Activated T-helper 1 cell treated with anti-CD3 and anti-CD28 coated beads, Interleukin-2, amount 50 U/mL, for 16 hours (primary cell): ENCODE measurements at places on chromosomes 11 and 22.
A peak's percentile ranks its signal among the peaks of the same experiment; 100 is the strongest.

- no peak for DNase-seq
Measured at GRCh38 chr22:42983470-42983869, 31.5 kb downstream of the PACSIN2 start.

GRCh38 chr22:18035751-18036150 is 11.4 kb upstream of the MICAL3 start:
- DNase-seq = no peak

- no peak for DNase-seq
Measured at GRCh38 chr11:69259096-69259495, 34.9 kb upstream of the MYEOV start.

GRCh38 chr22:29195118-29195963 is 10.4 kb upstream of the EMID1 start:
- no peak for DNase-seq

GRCh38 chr22:19887256-19887985 is 32.7 kb upstream of the GNB1L start:
- DNase-seq = no peak

DNA sequence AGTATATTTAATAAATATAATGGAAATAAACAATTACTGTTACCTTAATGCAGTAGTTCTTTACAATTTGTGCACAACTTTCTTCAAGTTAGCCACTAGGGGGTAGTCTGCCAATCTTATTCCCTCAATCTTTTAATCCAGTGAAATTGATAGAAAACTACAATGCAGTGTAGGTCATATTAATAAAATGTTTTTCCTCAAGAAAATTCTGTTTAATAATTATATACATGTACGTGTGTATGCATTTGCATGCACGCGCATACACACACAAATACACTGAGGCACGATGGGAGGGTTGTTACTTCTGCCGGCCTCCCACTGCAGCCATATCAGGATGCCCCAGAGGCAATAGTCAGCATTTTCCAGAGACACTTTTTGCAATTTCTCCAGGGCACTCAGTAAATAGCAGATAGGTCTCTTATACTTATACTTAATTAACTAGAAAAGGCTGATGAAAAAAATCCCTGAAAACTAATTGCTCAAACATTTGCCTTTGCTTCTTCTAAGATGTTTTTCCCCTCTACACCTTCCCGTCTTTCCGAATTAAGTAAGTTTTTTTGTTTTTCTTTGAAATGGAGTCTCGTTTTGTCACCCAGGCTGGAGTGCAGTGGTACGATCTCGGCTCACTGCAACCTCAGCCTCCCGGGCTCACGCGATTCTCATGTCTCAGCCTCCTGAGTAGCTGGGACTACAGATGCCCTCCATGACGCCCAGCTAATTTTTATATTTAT is 3.1 kb downstream of the GAB2 start:
- no peak for DNase-seq

DNA sequence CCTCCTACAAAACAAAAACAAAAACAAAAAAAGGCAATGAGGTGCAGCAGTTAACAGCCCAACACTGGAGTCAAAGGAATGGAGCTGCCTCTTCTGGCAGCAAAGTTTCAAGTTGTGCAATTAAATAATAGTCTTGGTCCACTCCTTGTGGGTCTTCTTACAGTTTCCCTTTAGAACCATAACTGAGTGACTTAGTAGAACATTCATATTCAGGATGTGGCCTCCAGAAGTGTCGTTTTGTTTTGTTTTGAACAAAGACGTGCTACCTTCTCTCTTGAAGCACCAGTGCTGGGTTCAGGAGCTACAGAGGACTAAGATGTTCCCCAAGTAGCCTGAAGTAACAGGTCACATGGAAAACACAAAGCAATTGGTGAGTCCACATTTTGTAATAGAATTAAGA is 2.0 kb upstream of the JAML start:
- DNase-seq = no peak

GRCh38 chr11:95556342-95557163 is 233.0 kb downstream of the FAM76B start:
- no peak for DNase-seq

DNA sequence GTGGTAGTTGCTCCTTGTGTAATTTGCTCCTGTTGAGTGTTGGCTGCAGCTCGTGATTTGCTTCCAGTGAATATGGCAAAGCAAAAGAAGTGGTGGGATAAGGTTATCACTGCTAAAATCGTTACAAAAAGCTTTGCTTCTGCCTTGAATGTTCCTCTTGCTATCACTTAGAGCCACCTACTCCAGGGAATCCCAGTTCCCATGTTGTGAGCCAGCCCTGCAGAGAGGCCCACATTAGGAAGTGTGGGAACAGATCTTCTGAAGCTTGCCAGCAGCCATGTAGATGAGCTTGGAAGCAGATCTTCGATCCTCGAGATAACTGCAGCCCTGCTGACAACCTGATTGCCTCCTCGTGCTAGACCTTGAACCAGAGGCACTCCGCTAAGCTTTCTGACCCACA is 71.0 kb downstream of the SPECC1L start:
- DNase-seq = no peak

DNA sequence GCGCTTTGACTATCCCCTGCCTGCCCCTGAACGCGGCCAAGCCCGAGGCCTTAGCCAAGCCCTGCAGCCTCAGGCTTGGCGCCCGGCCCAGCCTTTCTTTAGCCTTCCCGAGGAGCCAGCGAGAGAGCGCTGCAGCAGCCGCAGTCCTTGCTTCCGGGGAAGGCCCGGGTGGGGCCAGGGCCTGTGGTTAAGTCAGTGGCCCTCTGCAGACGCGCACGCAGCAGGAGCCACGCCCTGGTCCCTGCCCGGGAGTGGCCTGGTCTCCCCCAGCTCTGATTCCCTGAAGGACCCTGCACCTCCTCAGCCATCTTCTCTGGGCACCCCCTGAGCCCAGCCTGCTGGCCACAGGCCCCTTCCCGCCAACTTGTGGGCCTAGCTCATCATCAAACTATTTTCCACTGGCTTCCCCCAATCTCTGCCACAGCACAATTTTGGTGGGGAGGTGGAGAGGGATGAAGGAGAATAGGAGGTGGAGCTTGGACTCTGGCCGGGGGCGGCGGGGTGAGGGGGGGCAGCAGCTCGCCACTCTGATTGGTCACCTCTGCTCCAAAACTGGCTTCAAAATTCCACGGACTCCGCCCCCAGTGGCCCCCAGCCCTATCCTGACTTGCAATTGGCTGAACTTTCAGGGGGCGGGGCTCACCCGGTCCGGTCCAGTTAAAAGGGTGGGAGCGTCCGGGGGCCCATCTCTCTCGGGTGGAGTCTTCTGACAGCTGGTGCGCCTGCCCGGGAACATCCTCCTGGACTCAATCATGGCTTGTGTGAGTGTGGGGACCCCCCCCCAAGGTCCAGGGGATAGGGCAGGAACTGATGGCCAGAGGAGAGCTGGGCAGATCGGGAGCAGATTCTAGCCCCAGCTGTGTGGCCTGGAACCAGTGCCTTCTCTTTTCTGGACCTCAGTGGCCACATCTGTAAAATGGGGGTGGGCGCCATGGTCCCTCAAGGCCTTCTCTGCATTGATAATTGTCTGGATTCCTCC is at the start of gene LGALS1:
TSS of gene LGALS1 (plus strand) at position 686 of the 979 bp plus-strand sequence. CDS start at position 753, 67 bp downstream.
- peak; percentile 45 for DNase-seq

GRCh38 chr11:7900686-7901085 is 30.4 kb downstream of the OR10A6 start:
- DNase-seq = no peak

DNA sequence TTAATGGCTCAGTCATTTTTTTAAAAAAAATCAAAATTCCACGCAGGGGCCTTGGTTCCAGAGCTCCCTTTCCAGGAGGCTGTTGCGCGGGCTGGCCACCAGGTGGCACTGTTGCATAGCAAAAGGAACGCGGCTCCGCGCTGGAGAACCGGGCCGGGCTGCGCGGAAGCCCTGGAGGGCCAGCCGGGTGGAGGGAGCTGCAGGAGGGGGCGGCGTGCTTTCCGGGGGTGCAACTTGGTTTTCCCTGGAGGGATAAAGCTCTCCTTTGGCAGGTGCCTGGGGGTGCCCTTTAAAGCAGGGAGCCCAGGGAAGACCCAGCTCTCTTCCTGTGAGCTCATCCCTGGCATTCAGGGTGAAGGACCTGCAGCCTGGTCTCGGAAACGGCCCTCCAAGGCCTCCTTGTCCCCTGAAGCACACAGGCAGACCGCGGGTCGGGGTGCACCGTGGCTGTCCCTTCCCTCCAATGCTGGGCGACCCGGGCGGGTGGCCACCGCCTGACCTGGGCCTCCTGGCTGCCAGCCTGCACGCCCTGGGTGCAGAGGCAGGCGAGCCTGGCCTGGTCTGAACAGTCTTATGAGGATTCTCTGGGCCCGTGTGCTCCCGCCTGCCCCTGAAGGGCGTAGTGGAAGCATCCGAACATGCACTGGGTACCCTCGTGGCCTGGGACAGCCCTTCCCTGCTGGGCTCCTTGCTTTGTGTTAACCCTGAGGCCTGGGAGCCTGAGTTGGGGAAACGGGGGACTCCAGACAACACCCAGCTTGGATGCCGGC is 23.4 kb downstream of the KRTAP5-5 start:
- peak; percentile 74 for DNase-seq

DNA sequence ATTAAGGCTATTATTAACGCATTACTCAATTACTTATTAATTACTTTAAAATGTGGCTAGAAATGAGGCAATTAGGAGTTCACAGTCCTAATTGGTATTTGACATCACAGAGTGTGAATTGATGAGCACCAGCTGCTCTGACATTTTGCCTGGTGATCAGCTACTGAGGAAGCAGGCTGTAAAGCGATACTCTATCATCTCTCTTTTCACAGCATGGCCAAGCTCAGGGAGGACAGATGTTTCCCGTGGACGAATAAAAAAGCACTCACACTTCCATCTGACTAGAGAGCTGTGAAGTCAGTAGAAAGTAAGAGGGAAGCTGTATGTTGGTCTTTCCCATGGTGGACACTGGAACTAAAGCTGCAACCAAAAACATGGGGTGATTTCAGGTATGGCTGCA is 29.1 kb upstream of the SYT9 start:
- DNase-seq = no peak

- DNase-seq = no peak
Measured at GRCh38 chr11:90493379-90493778, 270.5 kb upstream of the CHORDC1 start.

- DNase-seq = no peak
Measured at GRCh38 chr22:29801796-29802195, 34.6 kb downstream of the UQCR10 start.

- DNase-seq = no peak
Measured at GRCh38 chr11:113602483-113602882, 103.6 kb downstream of the TMPRSS5 start.

- DNase-seq = no peak
Measured at GRCh38 chr11:126485021-126485792, 129.7 kb downstream of the ST3GAL4 start.

- no peak for DNase-seq
Measured at GRCh38 chr11:19352771-19353160, 112.0 kb upstream of the E2F8 start.

- no peak for DNase-seq
Measured at GRCh38 chr11:115475564-115475963, 28.7 kb downstream of the CADM1 start.

- no peak for DNase-seq
Measured at GRCh38 chr22:39181778-39182177, 29.3 kb upstream of the CBX7 start.

- no peak for DNase-seq
Measured at GRCh38 chr22:17235861-17236260, 16.6 kb upstream of the ADA2 start.

- no peak for DNase-seq
Measured at GRCh38 chr11:43901551-43901950, 20.9 kb downstream of the ALKBH3 start.

- no peak for DNase-seq
Measured at GRCh38 chr11:46524201-46524770, 69.5 kb downstream of the AMBRA1 start.

- DNase-seq = no peak
Measured at GRCh38 chr22:17234144-17234623, 14.9 kb upstream of the ADA2 start.

GRCh38 chr11:128607819-128608218 is 20.5 kb upstream of the ETS1 start:
- DNase-seq = no peak

DNA sequence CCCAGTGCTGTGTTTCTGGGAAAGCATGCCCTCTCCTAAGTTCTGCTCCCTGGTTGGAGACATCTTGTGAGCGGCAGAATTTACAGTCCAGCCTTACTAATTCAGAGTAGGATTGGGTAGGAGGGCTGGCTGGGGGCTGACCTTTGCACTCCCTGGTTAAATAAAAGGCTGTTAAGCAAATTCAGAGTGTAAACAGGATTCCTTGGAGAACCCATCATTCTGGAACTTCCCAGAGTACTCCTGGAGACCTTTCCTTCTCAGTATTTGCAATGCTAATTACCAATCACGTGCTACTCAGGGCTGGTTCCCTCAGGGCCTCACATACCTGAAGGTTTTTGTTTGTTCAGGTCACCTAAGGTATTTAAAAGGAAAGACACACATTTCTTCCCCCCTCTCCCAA is 340.2 kb downstream of the TBC1D22A start:
- no peak for DNase-seq

- DNase-seq = no peak
Measured at GRCh38 chr11:72030472-72031045, 31.9 kb downstream of the IL18BP start.

- DNase-seq = no peak
Measured at GRCh38 chr11:78938971-78939370, 364.3 kb upstream of the NARS2 start.

DNA sequence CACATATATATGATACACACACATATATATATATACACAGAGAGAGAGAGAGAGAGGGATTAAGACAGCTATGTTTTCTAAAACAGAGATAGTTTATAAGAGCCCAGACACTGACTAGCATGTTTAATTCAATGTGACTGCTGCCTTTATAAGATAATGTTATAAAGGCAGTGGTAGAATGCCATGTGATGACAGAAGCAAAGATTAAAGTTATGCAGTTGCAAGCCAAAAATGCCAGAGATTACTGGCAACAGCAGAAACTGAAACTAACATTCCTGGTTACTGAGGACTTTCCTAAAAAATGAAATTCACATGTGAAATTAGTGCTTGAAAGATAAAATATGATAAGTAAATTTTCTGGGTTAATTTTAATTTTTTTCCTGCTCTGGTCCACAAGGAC is 1888.9 kb downstream of the LRRC4C start:
- DNase-seq = no peak

- no peak for DNase-seq
Measured at GRCh38 chr22:37641561-37641949, 2.1 kb downstream of the SH3BP1 start.

DNA sequence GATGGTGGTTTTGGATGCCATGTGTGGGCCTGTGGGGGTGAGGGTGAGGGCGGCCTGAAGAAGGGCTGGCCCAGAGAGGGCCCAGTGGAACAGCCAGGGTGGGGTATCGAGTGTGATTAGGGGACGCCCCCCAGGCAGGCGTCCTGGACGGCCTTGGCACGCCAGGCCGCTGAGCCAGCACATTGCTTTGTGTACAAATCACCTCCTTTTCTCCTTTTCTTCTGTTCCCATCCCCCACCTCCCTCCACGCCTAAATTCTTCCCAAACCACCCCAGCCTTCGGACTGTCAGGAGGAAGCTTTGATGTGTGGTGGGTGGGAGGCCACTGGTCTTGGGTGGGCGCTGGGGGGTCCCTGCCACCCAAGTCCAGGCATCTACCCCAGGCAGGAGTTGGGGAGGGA is 7.8 kb upstream of the CD248 start:
- DNase-seq = no peak

- no peak for DNase-seq
Measured at GRCh38 chr11:10931761-10932670, 74.2 kb upstream of the ZBED5 start.

- peak; percentile 11 for DNase-seq
Measured at GRCh38 chr22:39994566-39995392, at the start of gene FAM83F. Gene FAM83F (plus strand): TSS chr22:39994954. CDS start chr22:39995043, 89 bp downstream.
